ENCODE measurements at places on chromosomes 1 and 21. TPM values are rescaled to one million over a fixed set of nuclear protein-coding genes. Genes with fewer than 3 reads are reported as not detected.
A peak's percentile ranks its signal among the peaks of the same experiment; 100 is the strongest.

DNA sequence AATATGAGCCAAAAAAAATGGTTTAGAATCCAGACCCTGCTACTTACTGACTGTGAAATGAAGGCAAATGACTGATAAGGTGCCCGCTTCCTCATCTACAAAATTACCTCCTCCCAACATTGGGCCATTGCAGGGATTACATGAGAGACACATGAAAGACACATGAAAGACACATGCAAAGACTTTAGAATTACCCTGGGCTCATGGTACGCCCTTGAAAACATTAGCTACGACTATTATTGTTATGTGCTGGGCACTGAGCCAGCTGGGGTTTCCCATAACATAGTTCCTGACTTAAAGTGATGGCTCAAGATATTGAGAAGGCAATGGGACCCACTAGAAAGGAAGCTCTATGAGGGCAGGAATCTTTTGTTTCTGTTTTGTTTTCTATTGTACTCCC, 43.7 kb upstream of the KANK4 start:
- no peak overlapping the region for H3K27ac ChIP-seq
- H3K4me1 ChIP-seq: no peaks in the 10 kb centered on the region
- DNase-seq: no peak
- no peaks in the 10 kb centered on the region for H3K27me3 ChIP-seq
- H3K4me3 ChIP-seq: no peak overlapping the region

The MYBPH gene
- total RNA-seq: not detected

DNA sequence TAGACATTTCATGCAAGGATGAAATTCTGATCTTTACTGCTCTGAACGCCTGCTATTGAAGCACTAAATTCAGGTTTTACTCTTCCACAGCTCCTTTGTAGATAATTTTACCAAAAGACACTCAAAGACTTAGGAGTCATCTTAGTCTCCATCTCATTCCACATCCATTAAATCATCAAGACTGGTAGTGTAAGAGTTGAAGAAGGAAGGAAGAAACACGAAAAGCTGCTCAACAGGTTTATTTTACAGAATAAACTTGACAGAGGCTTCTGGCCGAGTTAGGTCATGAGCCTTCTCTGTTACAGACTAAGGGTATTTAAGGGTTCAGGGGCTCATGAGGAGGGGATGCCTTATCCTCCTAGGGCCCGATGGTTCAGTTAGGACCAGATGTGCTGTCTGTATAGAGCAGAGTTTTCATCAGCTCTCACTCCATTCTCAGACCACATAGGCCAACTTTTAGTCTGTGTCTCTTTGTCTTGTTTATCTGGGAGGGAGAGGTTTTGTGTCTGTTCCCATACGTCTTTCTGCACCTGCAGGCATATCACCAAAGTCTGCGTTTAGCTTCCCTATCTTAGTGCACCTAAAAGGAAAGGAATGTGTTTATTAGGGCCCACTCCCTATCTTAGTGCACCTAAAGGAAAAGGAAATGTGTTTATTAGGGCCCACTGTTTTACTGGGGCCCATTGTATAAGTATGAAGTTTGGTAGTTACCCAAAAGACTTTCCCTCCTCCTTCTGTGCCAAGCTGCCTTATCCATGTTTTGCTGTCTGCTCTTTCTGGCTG, 57.4 kb upstream of the RGS18 start:
- DNase-seq: no peak
- no peak overlapping the region for H3K27ac ChIP-seq
- H3K4me1 ChIP-seq: no peaks in the 10 kb centered on the region

DNA sequence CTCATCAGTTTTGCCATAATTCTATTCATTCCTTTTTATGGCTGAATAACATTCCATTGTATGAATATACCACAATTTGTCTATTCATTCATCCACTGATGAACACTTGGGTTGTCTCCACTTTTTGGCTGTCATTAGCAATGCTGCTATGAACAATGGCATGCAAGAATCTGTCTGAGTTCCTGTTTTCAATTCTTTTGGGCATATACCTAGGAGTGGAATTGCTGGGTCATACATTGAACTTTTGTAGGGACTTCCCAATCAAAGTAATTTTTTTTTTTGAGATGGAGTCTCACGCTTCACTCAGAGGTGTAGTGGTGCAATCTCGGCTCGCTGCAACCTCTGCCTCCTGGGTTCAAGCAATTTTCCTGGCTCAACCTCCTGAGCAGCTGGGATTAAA, 34.9 kb downstream of the AADACL4 start:
- no peak overlapping the region for H3K4me3 ChIP-seq
- no peaks in the 10 kb centered on the region for H3K4me1 ChIP-seq
- H3K27me3 ChIP-seq: peaks cover 12% of the 10 kb centered on the region
- DNase-seq: no peak
- no peak overlapping the region for H3K27ac ChIP-seq

DNA sequence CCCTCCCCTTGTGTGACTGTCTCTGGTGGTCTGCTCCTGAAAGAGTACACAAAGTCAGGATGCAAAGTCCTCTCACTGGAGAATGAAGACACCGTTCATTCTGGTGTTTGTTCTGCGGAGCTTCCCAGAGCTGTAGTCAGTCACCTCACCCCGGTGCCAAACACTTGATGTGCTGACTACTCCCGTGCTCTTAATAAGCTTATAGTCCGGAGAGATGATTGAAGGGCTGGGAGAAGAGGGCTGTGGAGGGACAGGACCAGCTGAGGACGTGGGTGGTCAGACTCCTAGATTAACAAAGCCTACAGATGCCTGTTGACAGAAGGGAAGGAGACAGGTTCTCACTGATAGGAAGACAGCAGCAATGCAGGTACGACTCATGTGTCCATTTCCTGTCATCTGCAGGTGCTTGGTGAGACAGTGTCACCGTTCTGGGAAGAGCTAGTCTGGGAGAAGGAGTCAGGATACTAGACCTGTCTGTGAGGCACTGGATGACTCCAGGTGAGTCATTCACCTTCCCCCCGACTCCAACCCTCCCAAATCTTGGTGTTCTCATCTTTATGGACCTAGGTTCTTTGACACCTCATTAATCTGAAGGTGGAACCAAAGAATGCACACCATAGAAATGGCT, 40.4 kb upstream of the LRRN2 start:
- H3K27me3 ChIP-seq: peaks cover 3% of the 10 kb centered on the region
- no peak for DNase-seq
- no peak overlapping the region for H3K4me3 ChIP-seq
- no peaks in the 10 kb centered on the region for H3K36me3 ChIP-seq
- peaks cover 4% of the 10 kb centered on the region for H3K4me1 ChIP-seq

The LCE1B gene
- not detected for total RNA-seq

DNA sequence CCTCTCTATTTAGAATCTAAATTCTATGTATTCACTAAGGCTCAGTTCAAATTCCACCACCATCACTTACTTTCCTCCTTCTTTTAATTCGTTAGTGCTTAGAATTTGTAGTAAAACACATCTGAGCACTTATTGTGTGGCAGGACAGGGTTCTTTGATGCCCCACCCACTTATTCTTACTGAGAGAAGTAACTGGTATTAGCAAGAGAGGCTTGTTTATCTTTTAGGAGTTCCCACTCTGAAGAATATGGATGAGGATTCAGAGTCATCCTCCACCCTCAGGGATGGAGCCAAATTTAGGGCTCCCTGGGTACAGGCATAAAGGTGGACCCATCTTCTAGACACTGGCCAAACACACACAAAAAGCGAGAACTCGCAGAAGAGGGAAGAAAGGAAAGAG, 11.5 kb upstream of the TAF1A start:
- no peak overlapping the region for H3K4me3 ChIP-seq
- H3K27me3 ChIP-seq: peaks cover 2% of the 10 kb centered on the region
- no peaks in the 10 kb centered on the region for H3K36me3 ChIP-seq
- H3K4me1 ChIP-seq: no peaks in the 10 kb centered on the region

The LCE1D gene
- total RNA-seq: not detected

DNA sequence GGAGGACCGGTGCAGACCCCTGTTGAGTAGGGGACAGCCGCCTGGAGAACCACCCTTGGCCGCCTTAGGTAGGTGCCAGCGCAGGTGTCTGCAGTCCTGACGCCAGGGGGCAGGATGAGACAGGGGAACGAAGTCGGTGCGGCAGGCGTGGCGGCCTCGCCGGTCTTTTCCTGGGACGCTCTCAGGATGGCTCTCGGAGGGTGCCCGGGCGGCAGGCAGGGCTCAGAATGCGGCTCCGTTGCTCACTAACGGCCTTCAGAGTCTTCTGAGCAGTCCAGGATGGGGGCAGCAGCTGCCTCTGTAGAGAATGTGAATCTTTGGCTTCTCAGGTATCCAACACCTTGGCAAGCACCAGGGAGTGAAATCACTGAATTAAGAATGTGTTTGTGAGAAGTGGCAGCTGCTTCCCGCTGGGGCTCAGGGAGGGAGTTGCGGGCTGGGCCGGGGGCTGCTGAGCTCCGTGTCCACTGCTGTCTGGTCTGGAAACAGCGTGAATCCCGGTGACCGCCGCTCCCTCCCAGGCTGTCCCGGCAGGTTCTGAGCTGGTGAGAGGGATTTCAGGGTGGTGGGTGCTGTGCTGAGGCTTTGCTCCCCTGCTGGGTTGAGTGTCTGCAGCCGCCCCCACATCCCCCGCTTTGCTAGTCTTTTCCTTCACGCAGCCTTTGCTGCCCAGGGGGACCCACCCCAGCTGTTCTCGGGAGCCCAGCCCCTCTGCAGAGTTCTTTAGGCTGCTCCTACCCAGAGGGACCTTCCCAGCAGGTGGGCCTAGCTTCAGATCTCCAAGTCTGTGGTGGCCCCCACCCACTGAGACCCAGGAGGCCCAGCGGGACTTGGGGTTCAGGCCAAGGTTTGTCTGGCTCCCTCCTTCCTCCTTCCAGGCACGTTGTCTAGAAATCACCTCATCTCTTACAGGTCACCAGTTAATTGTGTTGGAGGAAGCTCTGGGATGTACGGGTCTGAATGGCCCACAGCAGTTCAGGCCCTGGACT, 11.1 kb upstream of the C1orf174 start:
- no peak overlapping the region for H3K27ac ChIP-seq
- peak; percentile 81 for DNase-seq
- peaks cover 13% of the 10 kb centered on the region for H3K4me1 ChIP-seq
- H3K36me3 ChIP-seq: no peaks in the 10 kb centered on the region
- H3K4me3 ChIP-seq: no peak overlapping the region
- H3K27me3 ChIP-seq: no peaks in the 10 kb centered on the region

DNA sequence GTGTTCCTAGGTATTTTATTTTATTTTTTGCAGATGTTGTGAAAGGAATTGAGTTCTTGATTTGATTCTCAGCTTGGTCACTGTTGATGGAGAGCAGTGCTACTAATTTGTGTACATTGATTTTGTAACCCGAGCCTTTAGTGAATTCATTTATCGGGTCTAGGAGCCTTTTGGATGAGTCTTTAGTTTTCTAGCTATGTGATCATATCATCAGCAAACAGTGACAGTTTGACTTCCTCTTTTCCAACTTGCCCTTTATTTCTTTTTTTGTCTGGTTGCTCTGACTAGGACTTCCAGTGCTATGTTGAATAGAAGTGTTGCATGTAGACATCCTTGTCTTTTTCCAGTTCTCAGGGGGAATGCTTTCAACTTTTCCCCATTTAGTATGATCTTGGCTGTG, 138.9 kb downstream of the LHX8 start:
- no peaks in the 10 kb centered on the region for H3K27me3 ChIP-seq
- H3K27ac ChIP-seq: no peak overlapping the region
- H3K4me3 ChIP-seq: no peak overlapping the region
- DNase-seq: no peak

DNA sequence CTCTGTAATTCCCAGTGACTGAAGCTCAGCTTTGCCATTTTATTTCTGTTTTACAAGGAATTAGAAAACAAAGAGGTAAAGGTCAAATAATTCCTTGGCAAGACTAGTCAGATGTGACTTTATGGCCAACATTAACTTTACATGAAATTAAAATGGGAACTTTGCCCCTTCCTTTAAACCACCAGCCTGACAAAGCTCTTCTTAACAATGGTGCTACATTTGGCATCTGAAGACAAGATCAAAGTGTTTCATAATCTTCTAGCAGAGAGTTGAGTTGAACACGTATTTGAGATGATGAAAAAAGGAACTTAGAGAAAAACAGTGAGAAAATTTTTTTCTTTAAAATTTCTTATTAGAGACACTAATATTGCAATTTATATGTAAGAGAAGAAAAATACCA, 193.8 kb downstream of the AK5 start:
- H3K27me3 ChIP-seq: no peaks in the 10 kb centered on the region
- H3K27ac ChIP-seq: no peak overlapping the region
- no peaks in the 10 kb centered on the region for H3K4me1 ChIP-seq
- H3K36me3 ChIP-seq: no peaks in the 10 kb centered on the region
- no peak overlapping the region for H3K4me3 ChIP-seq
- no peak for DNase-seq

GRCh38 chr1:7352364-7352763, 418.7 kb upstream of the VAMP3 start:
- no peaks in the 10 kb centered on the region for H3K36me3 ChIP-seq
- H3K4me3 ChIP-seq: no peak overlapping the region
- H3K27ac ChIP-seq: no peak overlapping the region
- no peaks in the 10 kb centered on the region for H3K27me3 ChIP-seq

DNA sequence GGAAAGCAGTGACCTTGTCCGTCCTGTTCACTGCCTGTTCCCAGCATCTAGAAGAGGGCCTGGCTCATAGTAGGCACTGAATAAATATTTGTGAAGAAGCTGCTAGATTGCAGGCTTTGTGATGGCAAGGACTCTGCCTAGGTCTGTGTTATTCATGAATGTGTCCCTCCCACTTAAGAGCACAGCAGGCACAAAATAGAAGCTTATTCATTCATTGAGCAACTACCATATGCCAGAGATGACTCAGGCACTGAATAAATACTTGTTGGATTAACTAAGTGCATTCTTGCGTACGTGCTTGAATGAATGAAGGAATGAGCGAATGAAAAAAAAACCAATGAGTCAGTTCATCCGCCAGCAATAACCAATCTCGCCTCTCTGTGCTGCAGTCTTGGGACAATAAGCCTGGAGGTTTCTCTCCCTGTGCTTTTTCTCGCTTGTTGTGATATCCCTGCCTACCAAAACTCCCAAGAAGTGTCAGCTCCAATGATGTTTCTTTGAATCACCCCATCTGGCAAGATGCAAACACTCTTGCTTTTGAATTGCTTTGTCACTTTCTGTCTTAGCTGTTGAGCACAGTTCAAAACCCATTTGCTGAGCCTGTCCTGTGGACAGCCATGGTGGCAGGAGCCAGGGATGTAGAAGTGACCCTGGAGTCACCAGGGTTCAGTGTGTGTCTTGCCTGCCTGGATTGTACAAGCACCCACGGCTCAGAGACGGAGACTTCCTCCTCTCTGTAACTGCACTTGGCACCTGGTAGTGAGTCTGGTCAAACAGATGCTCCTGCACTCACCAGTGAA, 143.9 kb downstream of the KAZN start:
- no peak for DNase-seq
- no peak overlapping the region for H3K27ac ChIP-seq
- H3K27me3 ChIP-seq: peaks cover 13% of the 10 kb centered on the region
- no peak overlapping the region for H3K4me3 ChIP-seq

- H3K36me3 ChIP-seq: peaks cover 2% of the 10 kb centered on the region
- H3K27me3 ChIP-seq: peaks cover 50% of the 10 kb centered on the region
- no peak overlapping the region for H3K27ac ChIP-seq
- H3K4me3 ChIP-seq: no peak overlapping the region
Measured at GRCh38 chr1:22969304-22969709, 3.4 kb downstream of the LACTBL1 start.

The GBP7 gene
- total RNA-seq: not detected
